K562 (cell line): ENCODE measurements at places on chromosomes 12 and 14. TPM values are rescaled to one million over a fixed set of nuclear protein-coding genes. Genes with fewer than 3 reads are reported as not detected.

Gene PLEKHH1
- total RNA-seq: 4.3 and 5.7 TPM in 2 replicates

Gene LRIG3
- total RNA-seq: 0.13 TPM in 1 of 2 replicates, not detected in the other

Gene PAX9
- 2.4 and 3.4 TPM in 2 replicates for total RNA-seq

Gene KCNH5
- 1.2 and 1.5 TPM in 2 replicates for total RNA-seq

Gene HRK
- total RNA-seq: not detected in 2 replicates

Gene MMP17
- total RNA-seq: 18.0 and 20.1 TPM in 2 replicates

DNA sequence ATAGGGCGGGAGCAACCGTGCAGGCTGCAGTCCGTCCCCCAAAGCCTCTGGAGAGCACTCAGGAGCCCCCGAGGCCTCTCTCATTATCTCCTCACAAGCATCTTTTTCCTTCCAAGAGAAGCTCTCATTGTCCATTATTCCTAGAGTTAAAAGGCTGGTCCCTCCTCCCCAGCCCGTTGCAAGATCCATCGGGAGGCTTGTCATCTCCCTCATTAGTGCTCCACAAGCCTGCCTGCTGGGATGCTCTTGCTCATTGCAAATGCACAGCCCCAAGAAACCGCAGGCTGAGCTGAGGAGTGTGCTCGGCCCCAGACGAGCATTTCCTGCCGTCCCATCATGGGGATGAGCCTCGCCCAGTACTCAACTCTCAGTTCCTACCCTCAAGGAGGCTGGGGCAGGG, 23.3 kb downstream of the NUAK1 start:
- DNase-seq: no peak

DNA sequence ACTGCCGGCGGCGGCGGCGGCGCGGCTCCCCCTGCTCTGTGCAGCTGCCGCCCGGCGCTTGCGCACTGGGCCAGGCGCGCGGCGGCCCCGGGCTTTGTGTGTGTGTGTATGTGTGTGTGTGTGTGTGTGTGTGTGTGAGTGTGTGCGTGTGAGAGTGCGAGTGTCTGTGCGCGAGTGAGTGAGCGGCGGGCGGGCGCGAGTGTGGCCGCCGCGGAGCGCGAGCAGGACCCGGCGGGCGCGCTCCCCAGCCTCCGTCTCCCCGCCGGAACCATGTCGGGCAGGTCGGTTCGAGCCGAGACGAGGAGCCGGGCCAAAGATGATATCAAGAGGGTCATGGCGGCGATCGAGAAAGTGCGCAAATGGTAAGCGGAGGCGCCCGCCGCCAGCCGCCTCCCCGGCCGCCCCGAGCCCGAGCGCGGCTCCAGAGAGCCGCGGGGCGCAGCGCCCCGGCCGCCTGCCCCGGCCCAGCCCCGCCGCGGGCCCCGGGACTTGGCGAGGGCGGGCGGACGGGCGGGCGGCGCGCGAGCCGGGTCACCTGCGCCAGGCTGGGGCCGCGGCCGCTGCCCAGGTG, at the start of gene BCL7A:
Gene BCL7A (plus strand): TSS at position 63 of the 571 bp plus-strand sequence. CDS start 208 bp downstream, at position 271.
- peak; percentile 77 for DNase-seq

GRCh38 chr14:22488522-22489243, 100.3 kb downstream of the DAD1 start:
- no peak for DNase-seq

GRCh38 chr12:55707219-55707671, 459 bp downstream of the ITGA7 start:
- no peak for DNase-seq

DNA sequence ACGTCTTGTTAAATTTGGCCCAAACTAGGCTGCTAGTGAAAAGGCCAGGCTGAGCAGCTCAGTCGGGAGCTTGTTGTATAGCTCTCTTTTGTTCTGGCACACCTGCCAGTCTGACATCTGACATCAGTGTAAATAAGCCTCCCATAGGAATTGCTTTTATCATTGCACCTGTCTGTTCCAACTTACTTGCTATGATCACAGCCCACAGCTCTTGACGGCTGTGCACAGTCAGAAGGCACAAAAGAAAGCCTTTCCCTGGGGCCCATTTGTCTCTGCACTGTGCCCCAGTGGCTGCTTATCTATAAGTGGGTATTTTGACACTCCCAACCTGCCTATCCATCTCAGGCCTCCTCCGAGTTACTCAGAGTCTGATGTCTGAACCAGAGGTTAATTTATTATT, 324.5 kb downstream of the NUAK1 start:
- no peak for DNase-seq

DNA sequence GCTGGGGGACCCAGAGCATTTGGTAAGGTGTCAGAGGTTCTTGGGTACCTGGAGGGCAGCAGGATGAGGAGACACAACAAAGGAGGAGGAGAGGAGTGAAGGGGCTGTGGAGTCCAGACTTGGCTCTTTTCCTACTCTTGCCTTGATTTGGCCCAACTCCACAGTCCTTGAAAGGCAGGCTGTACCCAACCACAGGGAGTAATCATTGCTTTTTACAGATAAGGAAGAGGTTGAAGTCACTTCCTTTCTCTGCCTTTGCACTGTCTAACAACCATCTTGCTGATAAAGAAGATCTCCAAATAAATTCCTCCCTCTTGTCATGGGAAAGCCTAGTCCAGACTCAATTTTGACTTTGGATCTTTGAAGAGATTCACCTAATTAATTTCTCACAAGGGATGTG, 226.8 kb upstream of the HMGA2 start:
- DNase-seq: peak; percentile 44

DNA sequence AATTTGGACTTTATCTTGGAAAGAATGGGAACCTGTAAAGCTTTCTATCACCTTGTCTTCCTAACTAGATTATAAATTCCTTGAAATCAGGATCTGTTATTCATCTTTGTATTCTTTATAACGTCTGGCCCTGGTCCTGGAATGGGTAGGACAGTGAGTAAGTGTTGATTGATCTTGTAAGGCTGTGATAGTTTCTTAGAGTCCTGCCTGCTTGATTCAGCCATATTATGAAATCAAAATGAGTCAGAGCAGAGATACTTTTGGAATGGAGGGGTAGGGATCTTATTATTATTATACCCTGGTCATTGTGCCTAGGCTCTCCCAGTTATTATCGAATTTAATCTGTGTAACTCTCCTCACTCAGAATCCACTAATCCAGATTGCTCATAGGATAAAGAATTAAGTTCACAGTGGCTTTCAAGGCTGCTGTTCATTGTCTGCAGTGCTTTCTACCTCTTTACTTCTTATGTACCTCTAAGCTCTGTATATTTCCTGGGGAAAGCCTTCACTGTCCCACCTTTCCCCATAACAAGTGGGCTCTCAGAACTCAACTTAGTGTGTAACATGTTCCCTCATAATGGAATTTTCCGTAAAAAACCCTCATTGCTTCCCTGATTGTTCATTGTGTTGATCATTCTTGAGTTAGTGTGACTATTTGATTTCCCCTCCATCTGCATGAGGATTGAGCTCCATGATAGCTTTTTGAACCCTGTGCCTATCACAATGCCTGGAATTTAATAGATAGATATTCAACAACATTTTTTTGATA, 93.3 kb downstream of the DAAM1 start:
- DNase-seq: no peak

- DNase-seq: no peak
Measured at GRCh38 chr14:65849558-65849957, 437.0 kb downstream of the FUT8 start.

- DNase-seq: no peak
Measured at GRCh38 chr14:75283162-75283832, 4.7 kb downstream of the FOS start.

DNA sequence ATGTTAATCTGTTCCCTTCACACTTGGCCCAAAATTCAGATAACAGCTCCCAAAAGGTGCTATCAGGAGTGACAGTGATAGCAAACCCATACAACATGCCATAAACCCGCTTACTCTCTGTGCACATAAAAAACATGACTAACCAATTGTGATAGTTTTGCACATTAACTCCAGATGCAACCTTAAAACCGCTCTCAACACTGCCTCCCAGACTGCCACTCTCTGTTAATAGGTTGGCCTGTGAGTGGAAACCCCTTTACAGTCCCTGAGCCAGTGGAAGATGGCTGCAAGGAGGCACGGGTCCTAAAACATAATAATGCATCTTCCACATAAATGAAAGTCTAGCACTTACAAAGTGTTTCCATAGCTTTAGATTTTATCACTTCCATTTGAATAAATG, 12.0 kb upstream of the TMTC1 start:
- DNase-seq: no peak

DNA sequence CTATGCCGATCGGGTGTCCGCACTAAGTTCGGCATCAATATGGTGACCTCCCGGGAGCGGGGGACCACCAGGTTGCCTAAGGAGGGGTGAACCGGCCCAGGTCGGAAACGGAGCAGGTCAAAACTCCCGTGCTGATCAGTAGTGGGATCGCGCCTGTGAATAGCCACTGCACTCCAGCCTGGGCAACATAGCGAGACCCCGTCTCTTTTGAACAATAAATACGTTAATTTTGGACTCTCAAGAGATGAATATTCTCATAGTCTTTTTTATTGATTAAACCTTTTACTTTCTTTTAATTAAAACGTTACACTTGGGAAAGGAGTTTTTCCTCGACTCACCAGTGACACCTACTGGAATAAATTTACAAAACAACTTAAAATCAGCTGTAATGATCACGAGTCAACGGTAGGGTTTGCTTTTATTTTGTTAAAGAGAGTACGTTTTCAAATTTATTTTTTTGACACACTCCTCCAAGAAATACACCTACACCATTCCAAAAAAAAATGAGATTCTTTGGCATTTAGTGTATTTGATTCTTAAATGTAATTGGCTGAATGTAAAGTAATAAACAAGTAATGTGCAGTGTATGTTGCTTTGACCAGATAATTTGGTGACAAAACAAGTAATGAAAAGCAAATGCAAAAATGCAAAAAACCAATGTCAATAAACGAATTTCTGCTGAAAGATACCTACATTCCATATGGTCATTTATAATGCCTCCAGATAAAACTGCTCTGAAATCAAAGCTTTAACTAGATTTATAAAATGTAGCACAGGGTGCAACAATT, 687 bp upstream of the RPS29 start:
- peak; percentile 69 for DNase-seq

DNA sequence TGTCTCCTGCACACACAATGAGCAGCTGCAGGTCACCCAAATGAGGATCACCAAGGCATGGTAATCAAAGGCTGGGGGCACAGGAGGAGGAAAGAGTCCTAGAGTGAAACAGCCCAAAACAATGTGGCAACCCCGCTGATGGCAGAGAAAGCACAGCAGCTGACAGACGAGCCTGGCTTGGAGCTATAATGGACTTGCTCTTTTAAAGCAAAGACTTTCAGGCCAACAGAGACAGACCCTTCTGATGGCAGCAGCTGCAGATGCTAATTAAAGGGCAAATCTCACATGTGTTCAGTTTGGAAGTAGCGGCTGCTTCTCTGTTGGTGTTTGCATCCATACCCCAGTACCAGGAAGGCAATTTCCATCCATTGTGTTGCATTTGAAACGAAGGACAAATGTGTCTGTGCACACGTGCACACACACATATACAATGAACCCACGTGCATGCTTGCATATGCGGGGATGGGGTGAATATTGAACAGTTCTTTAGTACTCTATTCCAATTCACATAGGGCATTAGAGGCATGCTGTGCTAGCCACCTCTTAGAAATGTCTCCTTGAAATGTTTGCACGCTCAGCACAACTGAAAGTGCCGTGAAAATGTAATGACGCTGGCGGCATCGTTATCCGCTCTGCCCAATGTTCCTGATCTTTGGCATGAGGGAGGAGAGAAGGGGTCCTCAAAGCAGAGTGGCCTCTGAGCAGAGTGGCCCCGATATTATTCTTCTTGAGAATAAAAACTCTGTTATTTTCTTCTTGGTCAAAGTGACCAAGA, 38.1 kb downstream of the CIT start:
- DNase-seq: no peak
